ENCODE measurements at places on chromosomes 13 and 19.

DNA sequence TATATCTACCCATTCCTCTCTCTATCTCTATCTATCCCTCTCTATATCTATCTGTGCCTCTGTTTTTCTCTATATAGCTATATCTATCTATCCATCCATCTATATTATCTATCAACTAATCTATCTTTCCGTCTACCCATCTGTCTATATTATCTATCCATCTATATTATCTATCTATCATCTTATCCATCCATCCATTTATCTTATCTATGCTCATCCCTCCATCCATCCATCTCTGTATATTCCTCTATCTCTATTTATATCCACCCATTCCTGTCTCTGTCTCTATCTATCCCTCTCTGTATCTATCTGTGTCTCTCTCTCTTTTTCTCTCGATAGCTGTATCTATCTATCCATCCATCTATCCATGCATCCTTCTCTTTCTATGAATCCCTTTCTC, 14.2 kb downstream of the PTGER1 start:
- no peak for ATAC-seq

GRCh38 chr13:92103689-92104153, 705.3 kb downstream of the GPC5 start:
- no peak for ATAC-seq

- no peak for ATAC-seq
Measured at GRCh38 chr13:100541897-100542825, 46.4 kb downstream of the GGACT start.

DNA sequence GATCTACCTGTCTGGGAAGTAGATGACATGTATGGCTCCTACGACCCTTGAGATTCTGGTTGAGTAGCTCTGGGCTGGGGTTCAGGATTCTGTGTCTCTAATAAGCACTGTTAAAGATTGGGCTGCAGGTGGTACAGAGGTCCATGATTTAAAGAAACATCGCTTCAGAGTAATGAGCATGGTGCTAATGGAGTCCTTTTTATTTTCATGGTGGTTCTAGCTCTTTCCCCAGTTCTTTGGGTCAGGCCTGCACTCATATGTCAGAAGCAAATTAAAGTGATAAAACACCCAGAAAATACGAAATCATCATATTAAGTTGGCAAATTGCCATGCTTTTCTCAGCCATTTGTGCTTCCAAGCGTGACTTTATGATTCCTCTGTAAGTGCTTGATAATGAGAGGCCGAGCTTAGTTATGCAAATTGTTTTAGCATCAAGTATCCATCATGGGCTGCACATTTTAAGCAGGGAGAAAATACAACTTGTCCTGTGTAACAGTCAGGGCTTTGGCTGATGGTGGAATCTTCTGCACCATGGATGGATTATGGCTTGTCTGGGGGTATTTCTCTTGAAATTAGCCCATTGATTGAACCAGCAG, 45.1 kb downstream of the MTUS2 start:
- ATAC-seq, result no peak

- ATAC-seq, result no peak
Measured at GRCh38 chr19:10687518-10688288, 13.5 kb upstream of the QTRT1 start.
